T follicular helper cell (primary cell): ENCODE measurements at places on chromosomes 4 and X.
A peak's percentile ranks its signal among the peaks of the same experiment; 100 is the strongest.

DNA sequence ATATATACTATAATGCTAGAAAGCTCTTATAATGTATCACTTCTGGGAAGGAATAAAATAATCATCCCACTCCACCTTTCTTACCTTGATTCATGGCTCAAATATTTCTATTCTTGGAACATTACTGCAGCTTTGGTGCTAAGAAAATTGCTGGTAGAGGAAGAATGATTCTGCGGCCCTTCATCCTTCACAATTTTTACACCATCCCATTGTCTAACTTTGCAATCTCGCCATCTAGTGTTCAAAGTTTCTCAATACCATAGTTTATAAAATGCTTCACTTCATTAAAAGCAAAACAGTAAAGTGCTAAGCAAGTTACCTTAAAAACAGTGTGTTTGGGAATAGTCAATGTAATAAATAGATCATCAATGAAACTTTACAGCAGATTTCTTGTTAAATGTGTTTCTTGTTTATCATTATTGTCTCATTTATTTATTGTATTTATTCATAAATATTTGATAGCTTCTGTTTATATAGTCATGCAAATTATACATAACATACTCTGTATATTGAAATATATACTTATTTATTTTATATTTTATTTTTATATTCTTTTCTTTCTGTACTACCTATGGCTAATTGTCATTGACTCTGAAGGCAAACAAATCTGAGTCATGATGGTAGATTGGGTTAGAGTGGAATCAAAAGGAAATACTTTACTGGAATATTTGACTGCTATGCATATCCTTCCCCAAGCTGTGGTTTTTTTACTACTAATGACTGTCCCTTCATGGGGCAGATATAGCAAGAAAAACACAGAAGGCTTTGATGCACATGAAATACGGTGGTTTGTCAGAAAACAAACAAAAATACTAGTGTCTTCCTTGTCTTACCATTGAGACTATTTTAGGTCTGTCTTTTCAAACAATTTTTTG is 390.7 kb downstream of the MAPK10 start:
- DNase-seq: no peak

- no peak for DNase-seq
Measured at GRCh38 chrX:33109858-33110257, 101.5 kb downstream of the DMD start.

- DNase-seq: no peak
Measured at GRCh38 chr4:6692806-6693205, 872 bp upstream of the S100P start.

DNA sequence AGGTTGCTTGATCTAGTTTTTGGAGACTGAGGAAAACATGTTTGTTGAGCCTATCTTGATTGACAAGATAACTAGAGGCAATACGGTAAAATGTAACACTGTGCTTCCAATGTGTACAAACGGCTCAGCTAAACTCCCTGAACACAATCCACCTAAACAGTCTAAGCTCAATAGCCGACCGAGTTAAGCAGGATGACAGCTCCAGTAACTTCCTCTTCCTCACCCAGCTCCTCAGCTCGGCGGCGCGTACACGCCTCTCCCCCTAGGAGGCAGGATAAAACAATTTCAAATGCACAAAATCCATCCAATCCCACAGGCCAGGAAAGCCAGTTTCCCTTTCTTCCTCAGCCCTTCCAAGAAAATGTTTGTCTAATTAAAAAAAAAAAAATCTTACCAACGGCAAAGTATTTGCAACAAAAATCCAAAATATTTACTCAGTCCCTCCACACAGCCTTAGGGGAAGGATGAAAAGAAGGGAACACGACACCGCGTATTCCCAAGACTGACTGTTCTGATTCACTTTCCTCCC is 1.0 kb downstream of the CNOT6L start:
- peak; percentile 42 for DNase-seq

DNA sequence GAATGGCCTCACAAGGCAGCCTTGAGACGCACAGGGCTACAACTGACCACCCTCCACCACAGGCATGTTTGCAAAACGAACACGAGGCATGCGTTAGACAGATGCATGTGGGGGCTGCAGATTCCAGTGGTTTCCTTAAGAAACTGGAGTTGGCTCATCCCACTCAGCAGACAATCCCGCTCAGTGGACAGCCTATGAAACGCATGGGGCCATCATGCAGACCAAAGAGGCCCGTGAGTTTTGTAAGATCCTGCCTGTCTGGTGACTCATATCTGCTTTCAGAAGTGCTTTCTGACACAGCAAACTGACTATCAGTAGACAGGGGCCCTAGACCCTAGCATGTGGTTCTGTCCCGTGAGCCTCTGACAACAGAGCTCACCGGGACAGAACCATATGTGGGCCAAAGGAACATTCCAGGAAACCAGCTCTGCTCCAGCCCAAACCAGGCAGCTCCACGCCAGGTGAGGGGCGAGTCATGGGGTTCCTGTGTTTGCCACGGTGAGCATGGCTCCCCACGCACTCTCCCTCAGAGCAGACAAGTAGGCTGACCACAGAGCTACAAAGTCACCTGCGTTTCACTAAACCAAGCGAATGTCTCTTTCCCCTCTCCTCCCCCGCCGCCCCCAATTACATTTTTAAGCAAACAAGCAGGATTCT is 74.4 kb downstream of the MTMR1 start:
- DNase-seq: no peak

DNA sequence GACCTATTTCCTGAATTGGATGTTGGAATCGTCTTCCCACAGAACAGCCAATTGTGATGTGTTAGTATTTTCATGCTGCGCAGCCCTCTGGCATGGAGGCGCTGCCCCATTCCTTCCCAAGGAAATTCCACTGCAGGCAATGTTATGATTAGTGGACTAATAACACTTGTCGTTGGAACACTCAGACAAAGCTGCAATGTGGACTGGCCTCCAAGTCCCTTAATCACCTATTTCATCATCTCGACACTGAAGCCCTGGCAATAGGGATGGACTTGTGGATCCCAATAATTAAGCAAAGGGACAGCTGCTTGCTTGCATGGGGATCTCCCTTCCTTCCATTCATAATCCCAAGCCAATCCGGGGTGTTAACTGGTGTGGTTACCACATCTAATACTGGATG is 78.8 kb upstream of the PLAC1 start:
- DNase-seq: no peak

- DNase-seq: no peak
Measured at GRCh38 chr4:70671091-70671490, 4.8 kb upstream of the JCHAIN start.

GRCh38 chr4:123031664-123032063 is 109.3 kb upstream of the NUDT6 start:
- no peak for DNase-seq

- no peak for DNase-seq
Measured at GRCh38 chrX:41732260-41732659, 8.3 kb downstream of the GPR82 start.

- no peak for DNase-seq
Measured at GRCh38 chrX:150476164-150476699, 92.2 kb upstream of the MTM1 start.

GRCh38 chr4:6550821-6551220 is 24.2 kb upstream of the MAN2B2 start:
- no peak for DNase-seq

DNA sequence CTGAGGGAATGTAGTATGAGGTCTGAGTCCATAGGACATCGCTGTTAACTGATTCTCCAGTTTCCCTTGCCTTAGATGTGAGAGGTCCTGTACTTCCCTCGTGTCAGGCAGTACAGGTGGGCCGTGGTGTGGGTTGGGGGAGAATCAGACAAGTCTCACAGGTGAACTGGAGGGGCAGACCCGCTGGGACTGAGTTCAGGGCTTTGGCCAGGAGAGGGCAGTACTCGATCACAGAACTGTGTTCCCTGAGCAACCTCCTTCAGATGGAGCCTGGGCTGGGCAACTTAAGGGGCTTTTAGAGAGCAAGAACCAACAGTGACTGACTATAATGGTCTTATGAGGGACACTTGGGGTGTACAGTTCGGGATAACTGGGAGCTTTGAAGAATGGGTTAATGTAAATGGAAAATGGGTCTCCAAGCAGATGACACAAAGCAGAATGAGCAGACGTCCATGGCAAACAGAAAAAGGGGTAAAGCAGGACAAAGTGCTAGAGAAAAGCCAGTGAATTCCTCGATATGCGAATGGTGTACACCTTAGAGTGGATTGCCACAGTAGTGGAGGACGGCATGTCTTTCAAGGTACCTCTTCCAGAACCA is 83.6 kb downstream of the CCNG2 start:
- DNase-seq: peak; percentile 31

GRCh38 chr4:3227878-3228675 is 20.9 kb upstream of the MSANTD1 start:
- no peak for DNase-seq

DNA sequence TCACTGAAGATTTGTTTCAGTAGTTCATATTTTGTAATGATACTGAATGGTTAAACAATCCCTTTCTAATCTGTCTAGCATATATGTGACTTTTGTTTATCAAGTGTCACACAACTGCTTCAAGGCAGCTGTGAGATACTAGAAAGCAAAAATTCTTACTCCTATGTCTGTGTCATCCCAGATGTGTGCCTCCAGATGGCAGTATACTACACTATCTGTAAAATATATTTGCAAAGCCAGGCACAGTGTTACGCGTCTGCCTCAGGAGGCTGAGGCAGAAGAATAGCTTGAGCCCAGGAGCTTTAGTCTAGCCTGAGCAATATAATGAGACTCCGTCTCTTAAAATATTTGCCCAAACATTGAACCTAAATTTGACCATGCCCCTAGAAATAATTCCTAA is 4.0 kb downstream of the NUDT10 start:
- DNase-seq: no peak

GRCh38 chrX:15335135-15336022 is at the start of gene PIGA:
Gene PIGA (minus strand): TSS chrX:15335523. CDS start chrX:15331930, 3,593 bp downstream.
- peak; percentile 87 for DNase-seq

GRCh38 chr4:39331191-39331590 is 35.0 kb downstream of the RFC1 start:
- DNase-seq: no peak

- DNase-seq: no peak
Measured at GRCh38 chrX:153701706-153702105, 14.0 kb downstream of the SLC6A8 start.

DNA sequence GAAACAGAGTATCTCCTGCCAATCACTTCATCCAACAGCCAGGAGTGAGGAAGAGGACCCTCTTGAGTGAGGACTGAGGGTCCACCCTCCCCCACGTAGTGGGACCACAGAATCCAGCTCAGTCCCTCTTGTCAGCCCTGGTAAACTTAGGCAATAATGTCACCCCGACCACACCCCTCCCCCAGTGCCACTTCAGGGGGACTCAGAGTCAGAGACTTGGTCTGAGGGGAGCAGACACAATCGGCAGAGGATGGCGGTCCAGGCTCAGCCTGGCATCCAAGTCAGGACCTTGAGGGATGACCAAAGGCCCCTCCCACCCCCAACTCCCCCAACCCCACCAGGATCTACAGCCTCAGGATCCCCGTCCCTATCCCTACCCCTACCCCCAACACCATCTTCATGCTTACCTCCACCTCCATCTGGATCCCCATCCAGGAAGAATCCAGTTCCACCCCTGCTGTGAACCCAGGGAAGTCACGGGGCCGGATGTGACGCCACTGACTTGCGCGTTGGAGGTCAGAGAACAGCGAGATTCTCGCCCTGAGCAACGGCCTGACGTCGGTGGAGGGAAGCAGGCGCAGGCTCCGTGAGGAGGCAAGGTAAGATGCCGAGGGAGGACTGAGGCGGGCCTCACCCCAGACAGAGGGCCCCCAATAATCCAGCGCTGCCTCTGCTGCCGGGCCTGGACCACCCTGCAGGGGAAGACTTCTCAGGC is at the start of the genes CSAG1 and MAGEA12:
Gene CSAG1 (minus strand): TSS at position 461 of the 715 bp plus-strand sequence. CDS start 1,261 bp downstream, outside the sequence.
Gene MAGEA12 (plus strand): TSS at position 497 of the 715 bp plus-strand sequence. CDS start 2,405 bp downstream, outside the sequence.
- DNase-seq: no peak

- no peak for DNase-seq
Measured at GRCh38 chr4:8459867-8460445, 19.4 kb downstream of the TRMT44 start.

GRCh38 chr4:136400829-136401228 is 1131.5 kb downstream of the PCDH18 start:
- DNase-seq: no peak

DNA sequence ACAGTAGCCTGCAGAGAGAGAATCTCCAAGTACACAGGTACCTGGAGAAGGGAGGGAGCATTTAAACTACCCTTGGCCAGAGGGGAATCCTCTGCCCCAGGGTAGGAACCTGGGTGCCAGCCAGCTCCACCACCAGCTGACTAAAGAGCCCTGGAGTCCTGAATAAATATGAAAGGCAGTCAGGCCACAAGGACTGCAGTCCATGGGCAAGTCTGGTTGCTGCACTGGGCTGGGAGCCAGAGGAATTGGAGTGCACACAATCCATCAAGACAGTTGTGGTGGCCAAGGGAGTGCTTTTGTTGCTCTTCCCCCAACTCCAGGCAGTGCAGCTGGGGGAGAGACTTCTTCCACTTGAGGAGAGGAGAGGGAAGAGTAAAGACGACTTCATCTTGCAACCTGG is 172.5 kb downstream of the HNRNPD start:
- DNase-seq: no peak

DNA sequence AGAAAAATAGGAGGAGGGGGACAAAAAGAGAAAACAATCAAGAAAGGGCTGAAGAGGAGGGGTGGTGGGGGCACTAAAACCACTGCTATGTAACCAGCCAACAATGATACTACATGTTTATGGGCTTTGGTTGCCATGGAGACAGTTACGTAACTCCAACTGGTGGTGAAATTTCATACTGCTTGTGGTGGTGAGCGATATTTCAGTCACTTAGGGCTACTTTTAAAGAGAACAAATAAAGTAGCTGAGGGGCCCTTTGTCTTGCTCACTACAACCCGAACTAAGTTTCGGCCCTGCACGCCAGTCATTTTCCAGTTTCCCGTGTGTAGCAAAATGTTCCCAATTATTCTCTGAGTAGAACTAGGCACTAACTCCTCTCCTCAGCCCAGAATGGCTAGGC is 275.2 kb upstream of the EDA2R start:
- DNase-seq: no peak

DNA sequence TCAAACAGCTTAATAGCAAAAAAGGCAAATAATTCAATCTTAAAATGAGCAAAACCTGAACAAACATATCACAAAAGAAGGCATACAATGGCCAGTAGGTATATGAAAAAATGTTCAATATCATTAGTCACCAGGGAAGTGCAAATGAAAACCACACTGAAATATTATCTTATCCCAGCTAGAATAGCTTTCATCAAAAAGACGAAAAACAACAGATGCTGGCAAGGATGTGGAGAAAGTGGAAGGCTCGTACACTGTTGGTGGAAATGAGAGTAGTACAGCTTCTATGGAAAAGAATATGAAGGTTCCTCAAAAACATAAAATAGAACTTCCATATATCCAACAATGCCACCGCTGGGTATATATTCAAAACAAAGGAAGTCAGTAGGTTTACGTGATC is 29.3 kb upstream of the ANXA10 start:
- no peak for DNase-seq

GRCh38 chr4:60729194-60729593 is 470.9 kb upstream of the ADGRL3 start:
- DNase-seq: no peak

DNA sequence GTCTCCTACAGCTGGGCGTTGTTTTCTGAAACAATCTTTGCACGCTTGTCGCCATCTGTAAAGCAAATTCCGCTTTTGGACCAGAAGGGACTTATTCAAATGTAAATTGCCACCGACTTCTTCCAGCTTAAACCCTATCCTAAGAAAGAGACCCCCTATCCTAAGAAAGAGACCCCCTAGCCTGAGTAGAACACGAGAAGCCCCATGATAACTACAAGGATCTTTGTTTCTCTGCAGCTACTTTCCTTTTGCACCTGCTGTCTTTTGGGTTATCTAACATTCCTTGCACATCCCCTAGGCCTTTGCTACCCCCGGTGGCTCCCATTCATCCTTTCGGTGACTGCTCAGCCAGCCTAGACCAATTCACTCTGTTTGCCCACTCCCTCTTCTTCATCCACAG is 536.0 kb upstream of the PRKX start:
- DNase-seq: no peak

GRCh38 chr4:80208610-80209339 is 11.5 kb downstream of the PRDM8 start:
- no peak for DNase-seq
